Stimulated activated CD4-positive, alpha-beta T cell treated with anti-CD3 and anti-CD28 coated beads, Interleukin-1b, Interleukin-23, amount 100 ng/mL, for 1 hour (primary cell): ENCODE measurements at places on chromosomes 1 and 21.
A peak's percentile ranks its signal among the peaks of the same experiment; 100 is the strongest.

DNA sequence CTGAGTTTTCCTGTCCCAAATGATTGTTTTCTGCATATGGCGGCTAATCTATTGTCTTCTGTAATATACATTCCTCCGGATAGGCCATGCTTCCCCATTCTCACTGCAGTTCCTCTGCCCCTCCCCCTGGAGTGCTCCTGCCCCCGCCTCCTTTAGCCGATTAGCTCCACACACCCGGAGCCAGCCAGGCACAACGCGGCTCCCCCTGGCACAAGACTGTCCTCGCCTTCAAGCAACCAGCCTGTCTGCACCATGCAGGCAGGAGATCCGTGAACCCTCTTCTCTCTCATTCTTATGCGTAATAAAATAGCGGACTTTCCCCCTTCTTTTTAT, 18.0 kb downstream of the SERTAD4 start:
- DNase-seq, result no peak

DNA sequence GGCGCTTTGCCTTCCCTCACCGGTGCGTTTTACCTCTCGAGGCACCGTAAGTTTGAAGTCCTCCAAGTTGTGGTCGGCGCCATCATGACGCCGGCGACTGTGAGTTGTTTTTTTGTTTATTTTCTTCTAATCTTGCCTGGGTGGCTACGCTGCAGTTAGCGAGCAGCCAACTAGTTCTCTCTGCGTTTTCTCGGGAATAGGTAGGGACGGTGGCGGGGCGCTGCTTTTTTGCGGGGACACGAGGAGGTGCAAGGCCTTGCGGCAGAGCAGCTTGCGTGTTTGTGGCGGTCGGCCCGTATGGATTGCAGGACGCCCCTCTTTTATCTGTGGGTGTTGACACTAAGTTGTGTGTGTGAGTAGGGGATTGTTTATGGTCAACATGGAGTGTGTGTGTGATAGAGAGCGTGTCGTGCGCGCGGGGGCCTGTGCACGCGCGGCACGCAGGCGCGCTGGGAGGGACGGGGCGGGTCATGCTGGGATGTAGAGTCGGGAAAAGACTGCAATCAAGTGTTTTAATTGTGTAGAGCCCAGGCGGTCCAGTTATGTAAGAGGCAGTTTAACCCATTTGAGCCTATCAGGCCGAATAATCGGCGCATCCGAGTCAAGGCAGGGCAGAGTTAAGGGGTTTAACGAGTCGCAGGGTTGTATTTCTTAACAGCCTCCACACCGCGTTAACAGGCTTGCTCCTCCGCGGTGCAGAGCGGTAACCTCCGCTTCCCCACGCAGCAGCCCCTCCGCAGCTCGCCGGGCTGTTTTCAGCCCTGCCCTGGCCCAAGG, 1.2 kb upstream of the NEGR1 start:
- DNase-seq, result no peak

DNA sequence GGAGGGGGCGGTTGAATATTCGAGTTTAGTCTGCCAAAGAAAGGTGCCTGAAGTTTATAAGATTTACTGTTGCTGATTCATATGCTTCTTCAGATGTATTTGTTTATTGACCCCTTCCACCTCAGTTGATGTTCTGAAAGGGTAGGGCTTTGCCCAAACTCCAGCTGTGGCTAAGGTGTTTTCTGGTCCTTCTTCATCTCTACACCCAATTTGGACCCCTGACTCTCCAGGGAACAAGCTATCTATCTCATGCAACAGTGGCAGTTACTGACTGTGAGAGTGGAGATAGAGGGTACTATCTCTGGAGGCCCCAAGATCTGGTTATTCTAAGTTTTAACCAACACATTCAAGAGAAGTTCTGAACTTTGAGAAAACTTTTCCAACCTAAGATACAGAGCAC, 12.6 kb upstream of the ALG14 start:
- no peak for DNase-seq

DNA sequence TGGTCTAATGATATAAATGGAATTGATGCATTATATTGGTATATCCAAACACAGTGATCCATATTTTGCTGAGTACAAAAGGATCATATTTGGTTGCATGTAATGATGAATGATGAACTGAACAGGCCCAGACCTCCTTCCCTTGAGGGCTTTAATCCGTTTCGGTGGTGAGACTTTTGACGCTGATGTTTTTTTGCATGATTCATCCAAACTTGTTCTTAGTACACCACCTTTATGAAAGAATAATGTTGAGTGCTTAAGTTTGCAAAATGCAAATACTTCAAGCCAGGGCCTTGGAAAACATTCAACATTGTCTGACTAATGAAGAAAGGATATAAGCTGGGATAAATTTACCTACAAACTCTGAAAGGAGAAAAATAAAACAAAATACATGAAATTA, 19.2 kb downstream of the HOOK1 start:
- DNase-seq, result no peak

DNA sequence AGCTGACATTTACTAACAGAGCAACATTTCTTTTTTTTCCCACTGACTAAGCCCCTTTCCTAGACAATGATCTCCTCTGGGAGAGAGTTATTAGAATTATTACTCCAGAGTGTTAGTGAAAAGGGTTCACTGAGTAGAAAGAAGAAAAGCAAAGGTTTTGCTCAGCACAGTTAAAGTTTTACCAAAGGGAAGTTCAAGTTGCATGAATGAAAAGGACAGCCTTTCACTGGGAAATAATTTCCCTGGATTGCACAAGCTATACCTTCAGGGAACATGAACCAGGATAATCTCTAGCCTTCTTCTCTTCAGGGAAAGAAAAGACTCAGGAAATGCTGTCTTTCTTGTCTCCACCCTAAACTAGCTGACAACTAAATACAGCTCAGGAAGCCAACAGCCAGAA, 71.4 kb upstream of the ESRRG start:
- no peak for DNase-seq

DNA sequence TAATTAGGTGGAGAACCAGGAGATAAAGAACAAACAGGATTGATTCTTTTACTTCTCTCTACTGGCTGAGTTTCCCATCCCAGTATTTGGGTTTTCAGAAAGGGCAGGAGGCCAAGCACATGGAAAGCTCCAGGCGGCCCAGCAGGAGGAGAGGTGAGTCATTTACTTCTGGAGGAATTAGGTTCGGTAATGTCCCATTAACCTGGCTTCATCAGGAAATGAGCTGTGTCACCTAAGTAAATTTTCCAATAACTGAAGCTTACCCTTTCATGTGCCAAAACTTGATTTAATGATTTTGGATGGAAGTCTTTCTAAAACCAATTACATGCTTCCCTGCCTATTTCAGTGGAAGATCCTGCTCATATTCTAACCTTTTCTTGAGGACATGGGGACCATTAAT, 257.6 kb upstream of the USP24 start:
- DNase-seq, result no peak

DNA sequence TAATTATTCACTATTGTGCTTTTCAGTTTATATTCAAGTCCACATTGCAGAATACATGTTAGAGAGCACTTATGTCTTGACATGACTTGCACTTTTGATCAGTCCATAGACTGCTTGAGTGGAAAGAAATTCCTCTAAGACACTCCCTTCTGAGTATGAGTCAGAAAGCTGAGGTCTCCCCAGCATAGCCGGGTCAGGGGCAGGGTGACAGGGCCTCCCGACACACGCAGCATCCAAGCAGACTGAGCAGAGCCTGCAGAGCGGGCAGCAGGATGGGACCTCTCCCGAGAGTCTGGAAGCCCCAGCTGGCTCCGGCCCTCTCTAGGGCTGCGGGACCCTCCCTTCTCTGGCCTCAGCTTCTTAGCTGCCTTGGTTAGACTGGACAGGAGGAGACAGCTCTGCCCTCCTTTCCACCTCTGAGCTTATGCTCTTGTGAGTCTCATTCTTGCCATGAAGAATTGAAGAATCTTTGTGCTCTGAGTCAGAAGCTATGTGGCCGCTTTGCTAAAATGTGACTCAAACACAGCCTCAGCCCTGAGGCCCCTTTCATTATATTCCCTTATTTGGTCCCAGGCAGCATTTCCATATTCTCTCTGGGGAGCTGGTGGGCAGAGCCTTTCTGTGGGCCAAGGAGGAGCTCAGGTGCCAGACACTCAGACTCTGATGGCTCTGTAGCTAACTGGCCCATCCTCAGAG, 11.2 kb upstream of the CAPN2 start:
- DNase-seq, result no peak

- no peak for DNase-seq
These were observed 765 bp upstream of the BMP8A start for GRCh38 chr1:39490596-39491145.

GRCh38 chr1:220124542-220124941, 30.6 kb downstream of the IARS2 start:
- DNase-seq, result no peak

DNA sequence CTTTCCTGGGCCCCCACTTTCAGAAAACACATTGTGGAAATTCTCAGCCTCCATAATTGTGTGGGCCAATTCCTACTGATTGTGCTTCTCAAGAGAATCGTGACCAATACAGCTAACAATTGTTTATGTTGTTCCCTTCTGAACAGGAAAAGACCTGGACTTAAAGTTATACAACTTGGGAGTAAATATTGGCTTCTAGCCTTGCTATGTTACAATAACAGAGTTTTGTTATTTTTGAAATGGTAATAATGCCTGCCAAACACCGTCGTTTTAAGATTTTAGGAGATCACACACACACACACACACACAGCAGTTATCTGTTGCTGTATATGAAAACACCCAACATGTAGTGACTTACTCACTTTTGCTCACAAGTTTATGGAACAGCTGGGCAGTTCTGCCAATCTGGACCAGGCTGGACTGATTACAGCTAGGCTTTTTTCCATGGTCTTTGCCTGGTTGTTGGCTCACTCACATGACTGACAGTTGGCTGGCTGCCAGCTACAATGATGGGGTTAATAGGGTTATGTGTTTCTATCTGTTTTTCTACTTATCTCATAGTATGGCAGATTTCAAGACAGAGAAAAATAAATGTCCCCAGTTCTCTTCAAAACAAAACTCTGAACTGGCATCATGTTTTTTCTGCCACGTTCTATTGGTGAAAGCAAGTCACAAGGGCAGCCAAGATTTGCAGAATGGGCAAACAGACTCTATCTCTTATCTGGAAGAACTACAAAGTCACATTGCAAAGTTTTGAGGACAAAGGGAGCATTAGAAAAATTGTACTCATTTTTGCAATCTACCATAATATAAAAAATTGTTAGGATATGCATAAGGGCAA, 447.5 kb downstream of the NEGR1 start:
- no peak for DNase-seq

- DNase-seq, result no peak
These were observed 41.2 kb downstream of the DPT start for GRCh38 chr1:168687816-168688215.

- DNase-seq, result no peak
These were observed 16.6 kb downstream of the C21orf91 start for GRCh38 chr21:17802572-17802971.

DNA sequence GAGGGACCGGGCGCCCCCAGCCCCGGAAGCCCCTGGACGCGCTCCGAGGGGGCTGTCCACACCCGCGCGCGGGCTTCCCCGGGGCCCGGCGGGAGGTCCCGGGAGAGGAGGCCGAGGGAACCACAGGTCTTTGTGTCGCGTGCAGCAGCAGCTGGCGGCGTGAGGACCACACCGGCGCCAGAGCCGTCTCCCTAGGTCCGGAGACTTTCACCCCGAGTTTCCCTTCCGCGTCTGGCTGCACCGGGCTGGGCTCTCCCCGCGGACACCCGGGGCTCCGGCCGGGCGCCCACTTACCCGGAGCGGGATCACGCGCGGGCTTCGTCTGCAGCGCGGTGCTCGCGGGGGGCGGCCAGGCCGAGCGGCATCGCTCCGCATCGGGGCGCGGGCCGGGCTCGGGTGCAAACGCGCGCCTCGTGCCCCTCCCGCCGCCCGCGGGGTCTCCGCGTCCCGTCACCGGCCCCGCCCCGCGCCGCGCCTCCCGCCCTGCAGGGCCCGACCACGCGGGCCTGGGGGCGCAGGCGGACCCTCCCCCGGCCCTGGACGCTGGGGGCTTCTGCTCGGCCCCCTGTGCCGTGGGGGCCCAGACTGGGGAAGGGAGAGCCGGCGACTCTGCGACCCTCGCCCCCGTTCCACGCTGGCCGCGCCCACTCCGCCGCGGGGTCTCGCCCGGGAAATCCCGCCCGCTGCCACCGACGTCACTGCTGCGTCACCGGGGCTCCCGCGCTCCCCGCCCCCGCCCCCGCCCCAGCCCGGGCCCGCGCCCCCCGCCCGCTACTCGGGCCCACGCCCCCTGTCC, at the start of gene GNG4:
GNG4 (minus strand) TSS at position 417 of the 796 bp plus-strand sequence. CDS start 65,946 bp downstream, outside the sequence.
- DNase-seq, result no peak

DNA sequence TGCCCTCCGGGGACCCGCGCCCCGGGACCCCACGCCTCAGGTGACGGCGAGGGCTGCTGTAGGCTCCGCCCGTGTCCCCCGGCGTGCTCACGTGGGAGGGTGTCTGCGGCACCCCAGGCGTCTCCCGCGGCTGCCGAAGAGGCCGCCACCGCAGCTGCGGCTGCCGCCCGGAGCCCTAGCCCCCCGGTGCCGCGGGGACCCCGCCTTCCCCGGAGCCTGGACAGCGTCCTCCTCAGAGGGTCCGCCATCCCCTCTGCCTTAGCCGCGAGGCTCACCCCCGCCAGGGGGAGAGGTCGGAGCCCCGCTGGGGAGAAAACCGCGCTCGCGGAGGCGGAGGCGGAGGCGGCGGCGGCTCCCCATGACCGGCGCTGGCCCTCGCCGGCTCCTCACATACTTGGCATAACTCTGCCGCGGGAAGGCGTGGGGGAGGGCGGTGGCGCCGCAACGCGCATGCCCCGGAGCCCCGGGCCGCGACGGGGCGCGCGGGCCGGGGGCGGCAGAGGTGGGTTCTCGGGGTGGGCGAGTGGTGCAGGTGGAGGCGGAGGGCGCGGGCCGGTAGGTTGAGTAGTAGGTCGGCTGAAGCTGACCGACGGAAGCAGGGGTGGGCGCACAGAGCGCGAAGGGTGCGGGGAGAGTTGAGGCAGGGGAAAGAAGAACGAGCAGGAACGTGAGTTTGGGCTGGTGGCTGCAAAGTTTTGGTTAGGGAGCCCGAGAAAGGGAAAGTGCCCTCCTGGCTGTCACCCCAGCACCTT, 700 bp upstream of the SYDE2 start:
- DNase-seq, result peak; percentile 34

- DNase-seq, result no peak
These were observed 601.5 kb upstream of the ZP4 start for GRCh38 chr1:238492271-238492670.

DNA sequence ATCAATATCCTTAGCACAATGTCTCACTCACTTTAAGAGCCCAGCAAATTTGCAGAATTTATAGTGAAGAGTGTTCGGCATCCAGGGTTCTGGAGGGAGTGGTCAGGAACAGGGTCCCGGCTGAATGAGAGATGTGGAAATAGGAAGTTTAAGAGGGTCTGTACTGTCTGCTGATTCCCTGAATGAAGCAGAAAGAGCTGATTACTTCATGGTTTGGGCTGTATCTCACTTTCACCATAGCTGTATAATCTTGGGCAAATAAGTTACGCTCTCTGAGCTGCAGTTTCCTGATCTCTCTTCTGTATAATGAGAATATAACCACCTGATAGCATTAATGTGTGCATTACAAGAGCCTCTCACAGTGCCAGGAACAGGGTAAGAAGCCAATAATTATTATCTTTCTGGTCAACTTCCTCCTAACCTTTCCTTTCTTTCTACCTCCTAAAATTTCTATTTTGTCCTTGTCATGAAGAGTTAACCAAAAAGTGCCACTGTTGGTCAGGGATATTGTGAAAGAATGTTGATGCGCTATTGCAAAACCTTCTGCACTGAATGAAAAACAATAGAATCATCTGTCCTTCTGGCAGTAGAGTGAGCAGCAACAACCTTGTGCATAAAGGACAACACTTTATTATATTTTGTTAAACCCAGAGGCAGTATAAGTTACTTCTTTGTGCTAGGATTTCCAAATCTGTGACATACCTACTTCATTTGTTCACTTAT, 14.7 kb upstream of the PTGFR start:
- DNase-seq, result no peak

GRCh38 chr1:150928286-150928685, 2.1 kb downstream of the SETDB1 start:
- DNase-seq, result no peak
